CD4-positive, alpha-beta T cell treated with Interleukin-21 for 1 hour (primary cell): ENCODE measurements at places on chromosomes 6 and 20.

GRCh38 chr6:149248693-149249369 lies 68.7 kb upstream of the TAB2 start:
- peak; percentile 53 for DNase-seq

- DNase-seq = no peak
Measured at GRCh38 chr6:163404825-163405265, 9.7 kb upstream of the QKI start.

- DNase-seq = peak; percentile 87
Measured at GRCh38 chr6:16322666-16323312, 84.4 kb downstream of the GMPR start.

DNA sequence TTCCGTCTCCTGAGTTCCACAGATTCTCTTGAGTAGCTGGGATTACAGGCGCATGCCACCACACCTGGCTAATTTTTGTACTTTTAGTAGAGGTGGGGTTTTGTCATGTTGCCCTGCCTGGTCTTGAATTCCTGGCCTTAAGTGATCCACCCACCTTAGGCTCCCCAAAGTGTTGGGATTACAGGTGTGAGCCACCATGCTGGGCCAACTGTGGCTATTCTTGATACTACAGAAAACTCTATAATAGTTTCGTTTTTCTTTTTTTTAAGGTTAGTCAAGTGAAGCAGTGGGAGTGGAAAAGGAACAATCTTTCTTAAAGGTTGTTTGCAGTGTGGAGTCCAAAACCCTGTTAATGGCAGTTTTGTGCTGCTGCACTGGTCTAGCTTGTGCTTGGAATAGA lies 84.7 kb downstream of the POPDC3 start:
- no peak for DNase-seq

DNA sequence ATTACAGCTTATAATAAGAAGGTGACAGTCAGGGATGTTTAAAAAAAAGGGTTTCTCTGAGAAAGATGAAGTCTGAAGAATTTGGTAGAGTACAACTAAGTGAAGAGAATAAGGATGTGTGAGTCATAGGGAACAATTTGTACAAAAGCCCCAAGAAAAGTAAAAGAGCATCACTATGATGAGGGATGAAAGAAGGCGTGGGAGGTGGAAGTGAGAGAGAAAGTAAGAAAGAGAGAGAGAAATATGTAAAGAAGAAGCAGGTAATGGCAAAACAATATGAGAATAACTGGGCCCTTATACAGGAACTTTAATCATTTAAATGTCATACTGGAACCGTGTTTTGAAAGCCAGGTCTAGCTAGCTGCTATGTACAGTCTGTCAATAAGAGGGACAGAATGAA lies 179.4 kb downstream of the ASCC3 start:
- no peak for DNase-seq

DNA sequence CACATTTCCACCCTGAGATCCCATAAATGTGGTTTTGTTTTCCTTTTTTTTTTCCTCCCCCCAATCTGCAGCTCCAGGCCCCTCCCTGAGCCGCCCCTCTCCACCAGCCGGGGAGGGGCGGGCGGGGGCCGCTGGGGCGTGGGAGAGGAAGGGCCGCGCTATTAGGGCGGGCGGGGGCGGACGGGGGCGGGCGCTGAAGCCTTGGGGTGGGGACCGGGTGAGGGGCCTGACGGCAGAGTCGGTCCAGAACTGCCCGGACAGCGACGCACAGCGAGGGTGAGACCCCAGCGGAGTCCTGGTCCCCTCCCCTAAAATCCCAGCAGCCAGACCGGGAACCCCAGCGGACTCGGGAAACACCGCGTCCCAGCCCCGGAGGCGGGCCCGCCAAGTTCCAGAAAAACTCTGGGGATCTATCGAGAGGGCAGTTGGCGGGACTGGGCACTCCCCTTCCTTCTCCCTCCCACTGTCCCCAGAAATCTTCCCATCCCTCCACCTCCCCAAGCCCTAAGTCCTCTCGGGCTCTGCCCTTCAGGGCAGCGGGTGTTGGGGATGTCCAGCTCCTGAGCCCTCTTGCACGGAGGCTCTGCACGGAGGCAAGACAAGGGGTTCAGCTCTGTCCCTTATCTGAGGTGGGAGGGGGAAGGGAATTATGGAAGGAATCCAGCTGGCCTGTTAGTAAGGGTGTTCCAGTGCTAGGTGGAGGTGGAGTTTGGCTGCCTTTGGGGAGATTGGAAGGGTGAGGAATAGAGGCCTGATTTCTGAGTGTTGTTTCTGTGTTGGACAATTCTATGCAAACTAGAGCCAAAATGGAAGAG lies at the start of gene PRICKLE4:
PRICKLE4 (plus strand) TSS at position 232 of the 815 bp plus-strand sequence. CDS start 2,692 bp downstream, outside the sequence.
- DNase-seq = no peak

GRCh38 chr6:56475736-56476457 lies 166.8 kb downstream of the DST start:
- no peak for DNase-seq

DNA sequence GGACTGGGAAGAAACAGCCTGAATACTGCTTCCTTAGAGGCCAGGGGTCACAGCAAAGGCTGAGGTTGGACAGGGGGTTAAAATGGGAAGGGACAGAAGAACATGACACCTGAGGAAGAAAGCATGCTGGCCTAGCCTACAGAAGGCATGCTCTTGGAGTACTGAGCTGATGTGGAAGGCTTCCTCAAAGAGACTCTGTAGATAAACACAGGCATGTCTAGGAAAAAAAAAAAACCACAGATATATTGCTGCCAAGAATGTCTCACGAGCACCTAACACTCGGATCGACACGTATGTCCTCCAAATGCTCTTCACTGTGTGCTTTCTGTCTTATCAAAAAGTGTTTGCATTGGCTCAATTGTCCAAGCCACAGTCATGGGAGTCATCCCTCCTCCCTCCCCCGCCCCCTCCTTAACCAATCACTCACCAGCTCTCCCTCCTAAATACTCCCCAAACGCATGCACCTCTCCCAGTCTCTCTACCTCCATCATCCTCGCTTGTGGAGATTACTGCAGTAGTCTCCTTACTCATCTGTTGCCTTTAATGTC lies 101.1 kb upstream of the LRFN2 start:
- no peak for DNase-seq

DNA sequence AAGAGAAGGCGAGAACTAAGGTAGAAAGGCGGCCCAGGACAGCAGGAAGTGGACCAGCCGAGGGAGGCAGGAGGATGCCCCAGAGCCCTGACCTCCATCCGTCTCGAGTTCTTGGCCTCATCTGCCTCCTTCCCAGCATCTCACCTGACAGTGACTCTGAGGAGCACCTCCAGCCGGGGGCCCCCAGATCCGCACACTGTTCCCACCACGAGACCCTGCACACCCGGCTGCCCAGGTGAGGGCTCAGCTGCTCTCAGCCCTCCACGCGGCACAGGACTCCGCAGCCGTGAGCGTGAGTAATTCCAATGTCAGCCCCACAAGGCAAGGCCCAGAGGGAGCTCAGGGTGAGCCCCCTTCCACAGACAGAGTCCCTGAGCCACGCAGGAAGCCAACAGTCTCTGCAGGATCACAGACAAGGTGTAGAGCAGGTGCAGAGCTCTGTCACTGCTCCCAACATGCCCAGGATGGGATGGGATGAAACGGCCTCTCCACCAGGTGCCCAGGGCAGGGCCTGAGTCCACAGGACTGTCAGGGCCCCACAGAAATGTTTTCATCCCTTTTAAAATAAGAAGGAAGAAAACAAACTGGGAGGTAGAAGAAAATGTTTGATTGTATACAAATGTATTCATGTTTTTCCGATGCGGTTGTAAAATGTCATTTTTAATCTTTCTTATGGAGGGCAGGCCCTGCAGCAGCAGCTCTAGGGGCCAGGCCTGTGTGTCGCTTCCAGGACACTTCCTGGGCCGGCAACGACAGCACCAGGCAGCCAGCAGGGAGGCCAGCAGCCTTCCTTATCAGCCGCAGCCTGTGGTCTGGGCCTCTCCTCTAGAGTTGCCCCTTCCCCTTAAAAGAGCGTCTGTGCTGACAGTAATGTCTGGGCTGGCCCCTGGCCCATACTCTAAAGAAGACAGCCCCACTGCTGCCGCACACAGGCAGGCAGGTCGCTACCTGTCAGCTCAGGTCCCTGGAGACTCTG lies 66.9 kb downstream of the DLL1 start:
- no peak for DNase-seq

DNA sequence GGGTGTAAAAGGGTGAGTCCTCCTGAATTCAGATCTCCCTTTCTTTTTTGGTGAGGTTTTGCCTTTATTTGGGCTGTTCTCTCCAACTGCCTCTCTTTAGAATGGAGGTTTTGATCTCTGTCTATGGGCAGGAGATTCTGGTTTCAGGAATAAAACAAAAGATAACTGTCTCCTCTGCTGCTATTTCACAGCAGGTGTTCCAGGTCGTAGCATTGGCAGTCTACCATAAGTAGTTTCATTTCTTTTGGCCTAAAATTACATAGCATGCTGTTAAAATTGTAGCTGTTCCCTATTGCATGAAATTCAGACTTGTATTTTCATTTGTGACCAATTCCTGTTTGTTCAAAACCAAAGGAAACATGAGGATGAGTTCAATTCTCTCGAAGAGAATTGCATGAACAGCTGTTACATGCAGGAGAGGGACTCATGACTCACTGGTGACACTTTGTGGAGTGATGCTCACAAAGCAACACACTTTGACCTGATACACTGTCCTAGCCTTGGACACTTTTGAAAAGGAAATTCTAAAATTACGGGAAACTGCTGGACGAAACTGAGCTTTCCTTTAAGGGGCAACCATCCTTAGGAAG lies 76.8 kb upstream of the SIRPG start:
- peak; percentile 63 for DNase-seq

DNA sequence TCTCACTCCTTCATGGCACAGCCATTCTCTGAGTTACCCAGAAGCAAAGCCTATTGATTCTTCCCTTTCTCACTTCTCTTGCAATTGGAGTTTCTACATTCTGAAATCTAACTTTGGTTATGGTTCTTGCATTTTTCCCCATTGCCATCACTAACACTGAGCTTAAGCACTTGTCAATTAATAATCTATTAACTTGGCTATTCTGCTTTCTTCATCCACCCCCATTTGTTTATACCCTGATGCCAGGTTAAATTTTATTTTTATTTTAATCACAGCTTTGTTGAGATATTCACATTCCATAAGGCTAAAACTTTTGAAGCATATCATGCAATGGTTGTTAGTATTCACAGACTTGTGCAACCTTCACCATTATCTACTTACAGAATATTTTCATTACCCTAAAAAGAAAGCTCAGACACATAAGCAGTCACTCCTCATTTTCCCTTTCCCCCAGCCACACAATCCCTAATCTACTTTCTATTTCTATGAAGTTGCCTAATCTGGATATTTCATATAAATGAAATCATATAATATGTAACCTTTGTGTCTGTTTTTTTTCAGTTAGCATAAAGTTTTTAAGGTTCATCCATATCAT lies 222.3 kb downstream of the UBE3D start:
- no peak for DNase-seq

GRCh38 chr6:164034602-164035140 lies 620.2 kb downstream of the QKI start:
- DNase-seq = no peak

DNA sequence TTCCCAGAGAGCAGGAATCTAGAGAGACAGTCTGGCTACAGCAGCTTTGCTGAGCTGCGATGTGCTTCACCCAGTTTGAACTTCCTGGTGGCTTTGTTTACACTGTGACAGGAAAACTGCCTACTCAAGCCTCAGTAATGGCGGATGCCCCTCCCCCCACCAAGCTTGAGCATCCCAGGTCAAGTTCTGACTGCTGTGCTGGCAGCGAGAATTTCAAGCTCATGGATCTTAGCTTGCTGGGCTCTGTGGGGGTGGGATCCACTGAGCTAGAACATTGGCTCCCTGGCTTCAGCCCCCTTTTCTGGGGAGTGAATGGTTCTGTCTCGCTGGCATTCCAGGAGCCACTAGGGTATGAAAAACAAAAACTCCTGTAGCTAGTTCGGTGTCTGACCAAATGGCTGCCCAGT lies 91.0 kb upstream of the ESR1 start:
- peak; percentile 15 for DNase-seq

GRCh38 chr20:46406986-46407670 lies 713 bp upstream of the ELMO2 start:
- no peak for DNase-seq
